NCI-H1694 treated with DMSO at 0.1 percent for 48 hours (cell line): ENCODE measurements at places on chromosomes 16 and 17.

DNA sequence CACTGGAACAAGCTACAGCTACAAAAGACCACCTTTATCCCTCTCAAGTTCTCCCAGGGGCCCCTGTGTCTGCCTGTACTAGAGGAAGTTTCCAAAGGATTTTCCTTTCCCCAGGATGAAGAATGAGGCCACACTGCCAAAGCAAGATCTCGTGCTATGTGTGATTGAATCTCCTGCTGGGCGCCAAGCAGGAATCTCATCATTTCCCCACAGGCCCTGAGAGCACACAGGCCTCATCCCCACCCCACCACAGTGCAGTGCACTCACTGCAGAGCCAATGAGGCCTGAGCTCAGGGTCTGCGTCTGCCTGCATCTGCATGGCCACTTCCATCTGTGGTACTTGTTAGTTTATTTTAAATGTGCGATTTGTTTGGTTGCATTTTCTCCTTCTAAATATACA, 387.4 kb upstream of the ASIC2 start:
- DNase-seq, result no peak

GRCh38 chr17:12078791-12079190, 58.1 kb downstream of the MAP2K4 start:
- no peak for DNase-seq

GRCh38 chr17:4747847-4748246, 8.1 kb upstream of the CXCL16 start:
- DNase-seq, result no peak

DNA sequence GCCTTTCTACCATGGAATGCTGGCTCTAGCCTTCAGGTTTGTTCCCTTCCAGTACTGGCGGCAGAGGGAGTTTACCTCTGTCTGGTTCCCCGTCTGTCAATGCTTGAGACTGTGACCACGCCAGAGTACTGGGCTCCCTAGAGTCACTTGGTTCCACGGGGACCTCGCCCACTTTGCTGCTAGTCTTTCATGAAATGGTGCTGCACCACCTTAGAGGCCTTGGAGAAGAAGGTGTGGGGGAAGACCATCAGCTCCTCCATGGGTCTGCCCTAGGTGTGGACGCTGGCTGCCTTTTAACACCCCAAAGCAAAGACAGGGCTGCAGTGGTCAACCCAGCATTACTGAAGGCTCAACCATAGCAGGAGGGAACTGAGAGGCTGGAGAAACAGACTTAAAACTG, 55.3 kb upstream of the KSR1 start:
- DNase-seq, result no peak

GRCh38 chr16:29791845-29792807, 1.6 kb downstream of the KIF22 start:
- no peak for DNase-seq

DNA sequence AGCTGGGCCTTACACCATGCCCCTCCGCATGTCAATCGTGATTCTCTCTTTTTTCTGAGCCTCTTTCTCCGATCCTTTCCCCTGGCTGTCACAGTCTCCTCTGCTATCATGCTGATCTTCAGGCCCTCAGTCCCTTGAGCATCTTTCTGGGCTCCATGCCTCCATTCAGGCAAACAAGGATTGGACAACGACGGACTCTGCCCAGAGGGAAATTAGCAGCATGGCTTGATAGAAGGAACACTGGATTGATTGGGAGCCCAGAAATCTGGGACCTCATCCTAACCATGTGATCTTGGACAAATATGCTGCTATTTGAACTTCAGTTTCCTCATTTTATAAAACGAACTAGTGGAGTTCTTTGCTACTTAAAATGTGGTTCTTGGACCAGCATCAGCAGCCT, 19.6 kb upstream of the PHF12 start:
- no peak for DNase-seq

DNA sequence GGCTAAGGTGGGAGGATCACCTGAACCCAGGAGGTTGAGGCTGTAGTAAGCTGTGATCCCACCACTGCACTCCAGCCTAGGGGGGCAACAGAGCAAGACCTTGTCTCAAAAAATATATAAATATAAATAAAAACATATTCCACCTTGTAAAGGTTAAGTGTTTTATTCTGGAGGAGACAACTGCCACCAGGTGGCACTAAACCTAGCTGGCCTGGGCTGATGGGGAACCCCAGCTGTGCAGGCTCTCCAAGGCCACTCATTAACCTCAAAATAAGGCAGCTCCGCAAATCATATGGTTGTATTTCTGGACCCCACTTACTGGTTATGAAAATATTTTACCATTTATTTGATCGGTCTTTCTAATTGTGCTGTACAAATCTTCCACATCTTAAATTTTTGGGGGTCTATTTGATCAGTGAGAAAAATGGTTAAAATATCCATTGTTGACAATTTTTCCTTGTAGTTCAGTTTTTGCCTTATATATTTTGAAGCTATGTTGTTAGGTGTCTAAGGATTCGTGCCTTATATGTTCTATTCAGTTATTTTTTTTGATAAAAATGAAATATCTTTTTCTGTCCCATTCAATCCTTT, 8.5 kb upstream of the ICAM2 start:
- peak; percentile 61 for DNase-seq
